Cardiac fibroblast (primary cell): ENCODE measurements at places on chromosomes 5 and 9.

DNA sequence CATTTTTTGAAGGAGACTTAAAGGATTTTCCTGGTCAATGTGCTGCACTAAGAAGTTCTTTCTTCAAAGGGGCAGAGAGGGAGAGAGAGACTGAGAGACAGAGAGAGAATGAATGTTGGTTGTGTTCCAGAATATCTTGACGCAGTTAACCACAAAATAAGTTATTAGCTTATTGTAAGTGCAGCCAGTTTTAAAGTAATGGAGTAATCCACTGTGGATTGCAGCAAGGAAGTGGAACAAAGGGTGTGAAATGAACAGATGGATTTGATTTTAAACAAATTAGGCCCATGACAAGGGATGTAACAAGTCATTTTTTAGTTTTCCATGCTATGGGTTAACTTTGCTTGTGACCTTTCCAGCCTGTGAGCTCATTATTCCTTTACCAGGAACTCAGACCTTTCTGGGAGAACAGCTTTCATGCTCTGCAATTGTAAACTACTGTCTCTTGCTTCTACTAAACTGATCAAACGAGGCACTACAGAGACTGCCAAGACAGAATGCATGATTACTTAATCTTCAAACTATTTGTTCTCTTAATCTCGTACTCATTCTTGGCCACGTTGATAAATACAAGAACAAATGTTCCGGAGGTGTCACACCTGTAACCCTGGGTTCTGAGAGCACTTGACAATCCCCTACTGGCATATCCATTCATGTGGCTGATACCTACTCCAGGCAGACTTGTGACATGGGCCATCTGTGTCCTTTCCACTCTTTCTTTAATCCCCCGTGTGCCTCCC, 131.1 kb downstream of the TLE1 start:
- DNase-seq = peak; percentile 93

- DNase-seq = no peak
Observed at GRCh38 chr9:974031-974995, 2.1 kb upstream of the DMRT3 start.

- DNase-seq = peak; percentile 45
Observed at GRCh38 chr9:15423231-15423985, 732 bp downstream of the SNAPC3 start.

GRCh38 chr9:96462541-96462940, 12.6 kb downstream of the HABP4 start:
- DNase-seq = no peak
